ENCODE measurements at places on chromosomes 16 and 17. TPM values are rescaled to one million over a fixed set of nuclear protein-coding genes. Genes with fewer than 3 reads are reported as not detected.
A peak's percentile ranks its signal among the peaks of the same experiment; 100 is the strongest.

WNT9B gene
- 2.4 TPM for total RNA-seq

HSD3B7 gene
- total RNA-seq, result 6.0 TPM

AOC3 gene
- total RNA-seq, result 10.3 TPM

CMTM1 gene
- total RNA-seq, result 1.6 TPM

SLC38A7 gene
- 10.1 TPM for total RNA-seq

RGS11 gene
- 9.0 TPM for total RNA-seq

DNA sequence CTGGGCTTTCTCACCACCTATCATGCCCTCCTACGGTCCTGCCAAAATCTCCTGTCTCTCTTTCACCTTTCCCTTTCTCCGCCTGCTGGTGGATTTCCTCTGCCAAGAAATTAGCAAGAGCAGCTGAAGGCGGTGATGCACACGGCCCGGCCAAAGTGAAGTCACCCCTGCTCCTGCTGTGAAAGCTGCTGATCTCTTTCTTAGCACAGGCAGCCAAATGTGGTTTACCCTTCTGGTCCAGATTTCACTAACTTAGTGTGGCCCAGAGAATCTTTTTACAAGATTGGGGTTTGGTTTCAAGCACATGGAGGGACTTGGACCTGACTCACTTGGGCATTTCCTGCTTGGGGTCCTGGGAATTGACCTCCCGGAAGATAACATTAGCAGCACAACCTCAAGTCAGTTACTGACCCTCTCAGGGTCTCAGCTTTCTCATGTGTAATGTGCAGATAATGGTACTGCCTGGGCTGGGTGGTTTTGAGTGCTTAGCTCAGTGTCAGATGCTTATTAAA is 155.7 kb downstream of the SOCS1 start:
- peak overlapping the region; percentile 20 for H3K27ac ChIP-seq
- H3K4me1 ChIP-seq, result no peaks in the 10 kb centered on the region
- no peaks in the 10 kb centered on the region for H3K36me3 ChIP-seq
- H3K27me3 ChIP-seq, result no peaks in the 10 kb centered on the region
- H3K4me3 ChIP-seq, result no peak overlapping the region
- peak; percentile 81 for DNase-seq

DNA sequence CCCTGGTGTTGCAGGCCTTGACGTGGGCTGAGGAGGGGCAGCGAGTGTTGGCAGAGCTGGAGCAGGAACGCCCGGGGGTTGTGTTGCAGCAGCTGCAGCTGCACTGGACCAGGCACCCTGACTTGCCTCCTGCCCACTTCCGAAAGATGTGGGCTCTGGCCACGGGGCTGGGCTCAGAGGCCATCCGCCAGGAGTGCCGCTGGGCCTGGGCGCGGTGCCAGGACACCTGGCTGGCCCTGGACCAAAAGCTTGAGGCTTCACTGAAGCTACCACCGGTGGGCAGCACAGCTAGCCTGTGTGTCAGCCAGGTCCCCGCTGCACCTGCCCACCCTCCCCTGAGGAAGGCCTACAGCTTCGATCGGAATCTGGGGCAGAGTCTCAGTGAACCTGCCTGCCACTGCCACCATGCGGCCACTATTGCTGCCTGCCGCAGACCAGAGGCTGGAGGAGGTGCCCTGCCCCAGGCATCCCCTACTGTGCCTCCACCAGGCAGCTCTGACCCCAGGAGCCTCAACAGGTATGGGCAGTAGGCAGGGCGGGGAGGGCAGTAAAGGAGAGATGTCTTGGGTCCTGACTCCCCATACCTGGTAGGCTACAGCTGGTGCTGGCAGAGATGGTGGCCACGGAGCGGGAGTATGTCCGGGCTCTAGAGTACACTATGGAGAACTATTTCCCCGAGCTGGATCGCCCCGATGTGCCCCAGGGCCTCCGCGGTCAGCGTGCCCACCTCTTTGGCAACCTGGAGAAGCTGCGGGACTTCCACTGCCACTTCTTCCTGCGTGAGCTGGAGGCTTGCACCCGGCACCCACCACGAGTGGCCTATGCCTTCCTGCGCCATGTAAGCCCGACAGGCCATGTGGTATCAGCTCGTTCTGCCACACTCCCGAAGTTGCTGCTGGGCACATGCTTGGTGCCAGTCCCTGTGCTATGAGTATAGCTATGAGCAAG is 5.6 kb downstream of the PLEKHG4 start:
- no peaks in the 10 kb centered on the region for H3K27me3 ChIP-seq
- H3K4me3 ChIP-seq, result no peak overlapping the region
- no peak for DNase-seq
- no peaks in the 10 kb centered on the region for H3K36me3 ChIP-seq

GRCh38 chr16:57048095-57048494 is 44.3 kb upstream of the CPNE2 start:
- H3K4me3 ChIP-seq, result no peak overlapping the region
- no peak for DNase-seq
- H3K27me3 ChIP-seq, result no peaks in the 10 kb centered on the region
- H3K4me1 ChIP-seq, result peaks cover 4% of the 10 kb centered on the region

DNA sequence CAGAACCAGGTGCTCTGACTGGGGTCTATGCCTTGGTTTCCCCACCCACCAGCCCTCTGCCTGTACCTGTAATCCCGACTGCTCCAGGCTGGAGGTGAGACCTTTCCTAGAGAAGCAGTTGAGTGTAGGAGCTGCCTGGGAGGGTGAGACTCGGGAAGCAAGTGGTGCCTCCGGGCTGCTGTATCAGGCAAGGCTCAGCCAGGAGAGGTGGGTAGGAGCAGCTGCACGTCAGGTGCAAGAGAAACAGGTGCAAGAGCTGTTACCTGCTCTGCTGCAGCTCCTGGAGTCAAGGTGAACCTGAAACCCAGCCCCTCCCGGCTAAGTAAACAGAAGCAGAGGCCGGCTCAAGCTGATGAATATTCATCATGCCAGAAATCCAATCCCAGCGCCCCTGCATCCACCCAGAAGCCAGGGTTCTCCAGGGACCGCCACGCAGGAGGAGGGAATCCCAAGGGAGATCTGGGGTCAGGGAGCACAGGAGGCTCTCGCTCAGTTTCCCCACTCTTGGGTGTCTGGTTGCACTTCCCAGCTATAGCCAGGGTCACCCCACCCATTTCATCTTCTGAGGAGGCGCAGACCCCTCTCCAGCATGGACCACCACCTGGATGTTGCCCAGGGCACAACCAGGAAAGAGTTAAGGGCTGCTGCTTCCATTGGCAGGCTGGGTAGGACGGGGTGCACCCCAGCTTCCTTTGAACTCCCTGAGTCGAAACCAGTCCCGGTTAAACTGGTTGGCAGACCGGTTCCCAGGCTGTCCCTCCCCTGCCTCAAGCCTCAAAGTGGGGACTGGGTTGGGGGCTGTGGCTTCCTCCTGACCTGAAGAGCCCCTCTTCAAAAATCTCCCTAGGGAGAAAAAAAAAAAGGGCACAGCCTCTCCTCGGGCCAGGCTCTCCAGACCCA is at the start of gene PRR15L:
PRR15L (minus strand) TSS at position 293 of the 900 bp plus-strand sequence. CDS start 4,649 bp downstream, outside the sequence.
- no peak for DNase-seq
- H3K4me3 ChIP-seq, result no peak within 1 kb of the TSS
- no peaks in the 10 kb centered on the region for H3K27me3 ChIP-seq
- H3K4me1 ChIP-seq, result no peaks in the 10 kb centered on the region

GRCh38 chr16:16095646-16096045 is 127.6 kb downstream of the ABCC6 start:
- H3K27ac ChIP-seq, result peak overlapping the region; percentile 24
- no peaks in the 10 kb centered on the region for H3K4me1 ChIP-seq
- H3K36me3 ChIP-seq, result peaks cover 14% of the 10 kb centered on the region
- no peak for DNase-seq

DNA sequence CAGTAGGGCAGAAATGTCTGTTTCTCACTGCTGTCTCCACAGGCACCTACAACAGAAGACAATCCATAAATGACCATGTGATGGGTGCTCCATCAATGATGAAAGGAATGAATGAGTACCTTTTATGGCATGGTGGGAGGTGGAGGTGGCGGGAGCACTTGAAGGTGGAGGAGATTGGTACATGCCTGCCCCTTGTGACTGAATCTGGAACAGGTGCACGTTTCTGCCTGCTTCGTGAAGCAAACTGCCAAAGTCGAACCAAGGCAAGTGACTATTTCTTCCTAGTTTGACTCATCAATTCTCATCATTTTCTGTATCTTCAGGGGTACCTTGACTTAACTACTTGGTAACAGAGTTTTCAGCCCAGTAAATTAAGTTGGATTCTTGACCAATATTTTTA is 25.4 kb downstream of the CDRT15 start:
- no peak overlapping the region for H3K27ac ChIP-seq
- no peaks in the 10 kb centered on the region for H3K27me3 ChIP-seq
- peaks cover 14% of the 10 kb centered on the region for H3K36me3 ChIP-seq
- no peak overlapping the region for H3K4me3 ChIP-seq
- peaks cover 3% of the 10 kb centered on the region for H3K4me1 ChIP-seq

DNA sequence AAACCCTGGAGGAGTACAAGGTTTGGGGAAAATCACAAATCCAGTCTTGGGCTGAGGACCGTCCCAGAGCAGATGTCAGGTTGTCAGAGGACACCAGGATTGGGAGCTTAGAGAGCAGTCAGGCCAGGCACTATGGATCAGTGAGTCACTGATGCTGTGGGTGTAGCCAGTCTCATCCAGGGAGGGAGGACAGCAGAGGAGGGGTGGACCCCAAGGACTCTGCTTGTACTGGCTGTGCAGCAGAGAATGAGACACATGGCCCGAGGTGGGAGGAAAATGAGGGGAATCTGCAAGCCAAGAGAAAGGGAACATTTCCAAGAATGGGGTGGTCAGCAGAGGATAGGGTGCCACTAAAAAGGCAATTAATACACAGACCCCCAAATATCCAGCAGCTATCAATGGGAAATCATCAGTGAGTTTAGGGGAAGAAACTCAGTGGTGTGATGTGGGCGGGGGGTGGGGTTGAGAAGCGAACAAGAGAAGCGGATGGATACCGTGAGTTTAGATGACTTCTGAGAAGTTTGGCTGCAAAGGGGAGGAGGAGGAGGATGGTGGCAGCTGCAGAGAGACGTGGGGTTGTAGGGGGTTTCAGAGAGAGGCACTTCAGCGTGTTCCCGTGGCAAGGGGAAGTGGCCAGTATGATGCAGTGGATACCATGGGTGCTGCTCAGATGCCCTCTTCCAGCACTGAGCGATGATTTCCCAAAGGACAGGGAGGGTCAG is 43.9 kb downstream of the ARHGAP27 start:
- no peak overlapping the region for H3K27ac ChIP-seq
- H3K4me1 ChIP-seq, result peaks cover 19% of the 10 kb centered on the region
- no peak overlapping the region for H3K4me3 ChIP-seq
- DNase-seq, result no peak

DNA sequence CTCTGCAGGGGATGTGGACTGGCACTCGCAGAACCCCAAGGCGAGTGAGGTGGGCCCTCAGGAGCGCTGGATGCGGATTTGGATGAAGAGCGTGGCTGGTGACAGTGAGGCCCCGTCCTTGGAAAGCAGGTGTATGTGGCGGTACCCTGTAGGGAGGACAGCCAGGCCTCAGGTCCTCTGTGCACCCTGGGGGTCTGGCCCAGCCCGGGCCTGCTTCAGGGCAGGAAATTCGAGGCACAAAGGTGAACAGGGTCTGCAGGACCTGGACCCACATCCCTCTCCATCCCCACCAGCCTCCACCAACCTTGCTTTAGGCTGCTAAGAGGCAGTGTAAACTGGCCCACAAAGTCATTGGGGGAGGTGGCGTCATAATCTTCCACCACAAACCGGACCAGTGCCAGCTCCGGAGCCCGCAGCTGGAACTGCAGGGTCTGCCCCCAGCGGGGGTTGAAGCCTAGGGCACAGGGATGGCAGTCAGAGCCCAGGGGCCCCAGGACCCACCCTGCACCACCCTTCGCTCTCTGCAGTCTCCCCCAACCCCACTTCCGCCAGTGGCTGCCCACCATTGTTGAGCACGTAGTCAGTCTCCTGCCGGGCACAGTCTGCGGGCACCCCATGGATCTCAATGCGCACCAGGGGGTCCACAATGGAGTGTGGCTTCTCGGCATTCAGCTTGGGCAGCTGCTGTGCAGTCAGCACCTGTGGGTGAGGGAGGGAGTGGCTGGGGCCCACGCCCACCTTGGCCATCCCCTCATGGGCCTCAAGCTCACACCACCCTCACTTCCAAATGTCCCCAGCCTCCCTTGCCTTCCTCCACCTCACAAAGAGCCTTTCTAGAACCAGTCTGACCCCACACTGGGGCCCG is 19.5 kb downstream of the PLCD3 start:
- DNase-seq, result no peak
- peaks cover 55% of the 10 kb centered on the region for H3K36me3 ChIP-seq
- H3K27ac ChIP-seq, result peak overlapping the region; percentile 93

DNA sequence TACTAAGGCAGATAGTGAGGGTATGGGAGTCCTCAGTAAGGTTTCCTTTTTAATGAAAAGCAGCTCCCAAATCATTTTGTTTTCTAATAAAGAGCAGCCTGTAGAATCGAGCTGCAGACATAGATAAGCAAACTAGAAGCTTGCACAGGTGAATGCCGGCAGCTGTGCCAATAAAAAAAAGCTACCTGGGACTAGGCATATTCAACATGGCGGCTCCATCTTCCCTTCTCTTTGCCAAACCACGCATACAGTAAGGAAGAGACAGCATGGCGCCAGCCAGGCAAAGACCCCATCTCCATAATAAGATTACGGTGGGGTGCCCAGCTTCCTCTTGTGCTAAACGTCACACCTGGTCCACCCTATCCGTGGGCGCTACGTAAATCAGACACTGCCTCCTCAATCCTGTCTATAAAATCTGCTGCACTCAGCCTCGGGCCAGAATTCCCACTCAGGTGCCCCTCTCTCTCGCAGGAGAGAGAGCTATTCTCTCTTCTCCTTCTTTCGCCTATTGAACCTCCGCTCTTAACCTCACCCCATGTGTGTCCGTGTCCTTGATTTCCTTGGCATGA is 92.7 kb upstream of the FA2H start:
- H3K27me3 ChIP-seq, result no peaks in the 10 kb centered on the region
- peaks cover 8% of the 10 kb centered on the region for H3K36me3 ChIP-seq
- no peaks in the 10 kb centered on the region for H3K4me1 ChIP-seq
- no peak for DNase-seq

Measured in right atrium auricular region (tissue), 2 donors.